ENCODE measurements at places on chromosomes 4 and X.

DNA sequence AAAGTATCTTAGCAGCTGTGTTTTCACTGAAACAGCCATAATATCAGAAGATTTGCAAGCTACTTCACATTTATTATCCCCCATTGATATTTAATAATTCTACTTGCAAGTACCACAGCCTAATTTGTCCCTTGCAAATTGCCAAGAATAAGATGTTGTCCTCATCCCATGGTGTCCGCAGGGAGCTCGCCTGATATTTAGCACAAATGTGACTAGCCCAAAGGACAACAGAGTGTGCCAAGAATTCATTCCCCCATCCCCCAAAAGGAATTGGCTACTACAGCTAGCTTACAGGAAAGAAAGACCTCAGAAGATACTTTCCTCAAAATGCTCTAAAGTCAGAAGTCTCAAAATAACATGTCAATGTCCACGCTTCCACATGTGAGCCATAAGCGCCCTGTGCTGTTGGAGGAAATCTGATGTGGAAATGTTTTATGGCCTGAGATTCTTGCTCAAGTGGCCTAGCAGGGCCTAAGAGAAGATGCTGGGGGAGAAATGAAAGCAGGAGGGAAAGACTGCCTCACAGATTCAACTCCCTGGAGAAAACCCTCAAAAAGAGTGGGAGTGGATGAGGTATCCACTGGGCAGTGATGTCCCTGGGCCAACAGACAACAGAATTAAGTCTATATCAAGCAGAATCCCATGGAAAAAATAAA is 111.4 kb downstream of the SH3KBP1 start:
- DNase-seq: no peak

- peak; percentile 8 for DNase-seq
These were observed 226.7 kb upstream of the PRKX start for GRCh38 chrX:3940000-3940610.

- DNase-seq: no peak
These were observed 113.6 kb downstream of the GLUD2 start for GRCh38 chrX:121160987-121161386.

DNA sequence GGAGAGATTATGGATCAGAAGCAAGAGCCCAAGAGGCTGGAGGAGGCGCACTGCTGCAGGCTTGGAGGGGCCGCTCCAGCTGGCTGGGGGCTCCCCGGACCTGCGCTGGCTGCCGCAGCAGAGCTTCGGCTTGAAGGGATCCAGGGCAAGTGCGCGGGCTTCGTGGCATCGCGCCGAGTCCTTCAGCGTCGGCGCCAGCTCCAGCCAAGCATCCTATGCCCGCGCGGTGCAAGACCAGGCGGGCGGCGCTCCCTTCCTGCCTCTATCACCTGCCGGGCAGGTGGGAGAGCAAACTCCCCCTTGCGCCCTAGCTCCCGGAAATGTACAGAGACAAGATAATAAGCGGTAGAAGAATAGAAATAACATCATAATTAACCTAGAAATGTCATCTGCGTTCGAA is 10.5 kb upstream of the UCP1 start:
- DNase-seq: no peak
